Inflammatory macrophage treated with lipopolysaccharide for 1 hour (primary cell): ENCODE measurements at places on chromosomes 1 and 21.

GRCh38 chr1:78045563-78045925, 222 bp upstream of the GIPC2 start:
- no peak for DNase-seq

- DNase-seq = no peak
Observed at GRCh38 chr21:16942703-16943102, 570.1 kb upstream of the CXADR start.

DNA sequence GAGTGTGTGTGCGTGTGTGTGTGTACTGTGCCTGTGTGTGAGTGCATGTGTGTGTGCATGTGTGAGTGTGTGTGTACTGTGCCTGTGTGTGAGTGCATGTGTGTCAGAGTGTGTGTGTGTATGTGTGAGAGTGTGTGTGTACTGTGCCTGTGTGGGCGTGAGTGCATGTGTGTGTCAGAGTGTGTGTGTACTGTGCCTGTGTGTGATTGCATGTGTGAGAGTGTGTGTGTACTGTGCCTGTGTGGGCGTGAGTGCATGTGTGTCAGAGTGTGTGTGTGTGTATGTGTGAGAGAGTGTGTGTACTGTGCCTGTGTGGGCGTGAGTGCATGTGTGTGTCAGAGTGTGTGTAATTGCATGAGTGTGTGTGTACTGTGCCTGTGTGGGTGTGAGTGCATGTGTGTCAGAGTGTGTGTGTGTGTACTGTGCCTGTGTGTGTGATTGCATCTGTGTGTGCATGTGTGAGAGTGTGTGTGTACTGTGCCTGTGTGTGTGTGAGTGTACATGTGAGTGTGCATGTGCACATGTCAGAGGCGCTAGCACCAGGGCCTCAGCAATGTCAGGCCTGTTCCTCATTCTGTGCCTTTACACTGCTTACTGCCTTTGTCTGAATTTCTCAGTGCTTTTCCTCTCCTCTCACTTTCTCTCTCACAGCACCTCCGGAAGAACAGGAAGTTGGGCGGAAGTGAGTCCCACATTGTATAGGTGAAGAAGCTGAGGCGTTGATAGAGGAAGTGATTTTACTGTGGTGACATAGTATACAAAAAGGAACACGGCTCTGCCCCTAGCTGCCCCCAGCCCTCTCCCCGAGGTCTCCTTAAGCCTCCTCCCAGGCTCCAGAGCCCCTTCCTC, 4.9 kb downstream of the SLC5A9 start:
- no peak for DNase-seq

- DNase-seq = no peak
Observed at GRCh38 chr21:21002153-21002552, 3.9 kb downstream of the NCAM2 start.

DNA sequence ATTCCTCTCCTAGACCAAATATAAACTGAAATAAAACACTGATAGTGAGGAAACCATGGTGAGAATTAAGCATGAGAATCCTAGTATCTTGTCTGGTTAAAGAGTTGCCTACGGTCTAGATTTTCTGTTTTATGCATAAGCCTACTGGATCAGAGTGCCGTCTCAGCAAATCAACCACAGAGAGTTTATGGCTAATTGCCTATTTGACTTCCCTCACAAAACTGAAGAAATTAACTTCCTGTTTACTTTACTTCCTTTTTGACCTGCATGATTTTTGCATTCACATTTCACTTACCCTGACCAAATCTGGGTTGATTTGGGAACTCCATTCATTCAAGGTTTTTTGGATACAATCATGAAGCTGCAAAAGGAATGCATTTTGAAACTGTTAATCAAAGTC, 5.0 kb downstream of the GCLM start:
- peak; percentile 54 for DNase-seq

DNA sequence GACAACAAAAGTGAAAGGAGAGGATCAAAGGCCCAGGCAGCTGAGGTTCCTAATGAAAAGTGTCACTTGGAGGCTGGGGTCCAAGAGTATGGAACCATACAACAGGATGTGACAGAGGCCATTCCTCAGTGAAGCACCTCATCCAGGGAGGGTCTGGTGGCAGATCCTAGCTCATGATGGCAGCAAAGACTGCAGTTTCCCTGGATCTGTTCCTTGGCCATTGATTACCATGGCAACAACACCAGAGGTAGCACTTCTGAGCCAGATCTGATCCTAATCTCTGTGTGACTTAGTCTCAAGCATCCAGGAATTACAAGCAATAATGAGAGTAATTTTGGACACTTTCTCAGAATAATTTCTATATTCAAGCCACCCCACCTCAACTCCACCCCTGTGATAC, 12.9 kb downstream of the FAM177B start:
- DNase-seq = no peak

GRCh38 chr1:71583756-71584155, 502.9 kb upstream of the ZRANB2 start:
- DNase-seq = peak; percentile 79

DNA sequence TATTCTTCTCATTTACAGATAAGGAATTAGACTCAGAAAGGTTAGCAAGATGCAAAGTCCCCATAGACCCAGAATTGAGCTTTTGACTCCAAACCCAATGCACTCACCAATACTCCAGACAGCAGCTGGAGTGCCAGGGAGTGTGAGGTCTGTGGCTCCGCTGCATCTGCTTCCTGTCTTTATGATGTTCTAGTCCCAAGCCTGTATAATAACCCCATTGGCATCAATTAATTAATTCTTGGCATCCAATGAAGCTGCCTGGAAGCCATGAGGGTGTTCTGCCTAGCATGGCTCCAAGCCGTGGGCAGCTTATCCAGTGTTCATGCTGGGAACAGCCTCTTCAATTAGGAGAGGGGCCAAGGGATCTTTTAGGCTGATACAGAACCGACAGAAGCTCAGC, 188.7 kb downstream of the GIPC2 start:
- DNase-seq = no peak

DNA sequence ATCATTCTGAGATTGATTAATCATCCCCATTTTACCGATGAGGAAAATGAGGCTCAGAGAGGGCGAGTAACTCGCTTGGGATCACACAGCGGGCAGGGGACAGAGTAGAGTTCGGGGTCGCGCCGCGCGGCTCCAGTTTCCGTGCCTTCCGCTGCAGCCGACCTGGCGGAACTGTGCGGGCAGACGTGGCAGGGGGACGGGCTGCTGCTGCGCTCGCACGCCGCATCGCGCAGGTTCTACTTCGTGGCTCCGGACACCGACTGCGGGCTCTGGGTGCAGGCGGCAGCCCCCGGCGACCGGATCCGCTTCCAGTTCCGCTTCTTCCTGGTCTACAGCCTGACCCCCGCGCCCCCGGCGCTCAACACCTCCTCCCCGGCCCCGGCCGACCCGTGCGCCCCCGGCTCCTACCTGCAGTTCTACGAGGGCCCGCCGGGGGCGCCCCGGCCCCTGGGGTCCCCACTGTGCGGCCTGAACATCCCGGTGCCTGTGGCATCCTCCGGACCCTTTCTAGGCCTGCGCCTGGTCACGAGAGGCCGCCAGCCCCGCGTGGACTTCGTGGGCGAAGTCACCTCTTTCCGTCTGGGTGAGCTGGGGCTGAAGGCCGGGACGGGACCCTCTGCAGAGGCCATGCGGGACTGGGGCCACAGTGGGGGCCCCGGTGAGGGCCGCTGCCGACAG, 2.3 kb downstream of the LDLRAD2 start:
- peak; percentile 12 for DNase-seq

DNA sequence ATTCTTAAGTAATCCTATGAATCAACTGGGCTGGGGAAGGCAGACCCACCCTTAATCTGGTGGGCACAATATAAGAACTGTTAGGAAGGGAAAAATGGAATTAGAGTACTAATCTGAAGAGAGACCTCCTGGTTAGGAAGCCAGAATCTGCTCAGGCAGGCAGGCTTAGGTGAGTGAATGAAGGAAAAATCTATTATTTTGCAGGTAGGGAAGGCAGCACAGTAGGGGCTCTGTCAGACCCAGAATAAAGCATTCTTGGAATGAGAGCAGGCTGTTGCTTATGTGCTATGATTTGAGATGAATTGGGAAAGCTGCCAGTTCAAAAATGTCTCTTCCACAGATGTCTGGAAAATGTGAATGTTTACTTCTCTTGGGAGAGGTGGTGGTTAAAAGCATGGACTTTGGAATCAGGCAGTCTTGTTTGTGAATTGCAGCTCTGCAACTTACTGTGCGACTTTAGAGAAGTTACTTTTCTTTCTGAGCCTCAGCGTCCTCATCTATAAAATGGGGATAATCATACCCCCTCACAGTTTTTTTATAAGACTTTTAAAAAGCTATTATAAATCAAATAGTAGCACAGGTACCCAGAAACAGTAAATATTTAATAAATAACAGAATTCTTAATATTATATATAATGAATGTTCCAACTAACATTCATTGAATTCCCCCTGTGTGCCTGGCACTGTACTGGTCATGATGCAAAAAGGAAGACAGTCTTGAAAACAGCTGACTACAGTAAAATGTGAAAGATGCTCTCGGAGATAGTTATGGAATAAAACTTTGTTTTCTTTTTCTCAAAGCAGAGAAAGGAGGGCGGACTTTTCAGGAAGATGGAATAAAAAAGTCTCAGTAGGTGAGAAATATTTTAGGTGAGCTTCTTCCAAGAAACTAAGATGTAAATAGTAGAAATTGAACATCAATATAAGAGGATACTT, 15.3 kb upstream of the ZNF644 start:
- DNase-seq = no peak

DNA sequence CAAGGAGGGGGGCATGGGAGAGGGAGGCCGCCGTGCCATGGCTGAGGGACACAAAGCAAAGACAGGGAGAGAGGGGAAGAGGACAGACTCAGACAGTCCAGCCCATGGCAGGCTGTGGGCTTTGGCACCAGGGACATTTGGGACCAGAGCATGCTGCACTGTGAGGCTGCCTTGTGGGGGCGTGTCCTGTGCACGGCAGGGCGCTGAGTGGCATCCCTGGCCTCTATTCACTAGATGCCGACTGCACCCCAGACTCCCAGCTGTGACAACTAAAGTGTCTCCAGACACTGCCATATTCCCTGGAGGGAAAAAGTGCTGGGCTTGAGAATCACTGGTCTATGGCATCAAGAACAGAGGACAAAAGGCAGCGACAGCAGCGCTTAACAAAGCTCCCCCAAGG, 18.6 kb upstream of the PRDM15 start:
- no peak for DNase-seq

- no peak for DNase-seq
Observed at GRCh38 chr1:25978403-25978802, 19.5 kb downstream of the PAFAH2 start.
